ENCODE measurements at places on chromosomes 11 and 22.

DNA sequence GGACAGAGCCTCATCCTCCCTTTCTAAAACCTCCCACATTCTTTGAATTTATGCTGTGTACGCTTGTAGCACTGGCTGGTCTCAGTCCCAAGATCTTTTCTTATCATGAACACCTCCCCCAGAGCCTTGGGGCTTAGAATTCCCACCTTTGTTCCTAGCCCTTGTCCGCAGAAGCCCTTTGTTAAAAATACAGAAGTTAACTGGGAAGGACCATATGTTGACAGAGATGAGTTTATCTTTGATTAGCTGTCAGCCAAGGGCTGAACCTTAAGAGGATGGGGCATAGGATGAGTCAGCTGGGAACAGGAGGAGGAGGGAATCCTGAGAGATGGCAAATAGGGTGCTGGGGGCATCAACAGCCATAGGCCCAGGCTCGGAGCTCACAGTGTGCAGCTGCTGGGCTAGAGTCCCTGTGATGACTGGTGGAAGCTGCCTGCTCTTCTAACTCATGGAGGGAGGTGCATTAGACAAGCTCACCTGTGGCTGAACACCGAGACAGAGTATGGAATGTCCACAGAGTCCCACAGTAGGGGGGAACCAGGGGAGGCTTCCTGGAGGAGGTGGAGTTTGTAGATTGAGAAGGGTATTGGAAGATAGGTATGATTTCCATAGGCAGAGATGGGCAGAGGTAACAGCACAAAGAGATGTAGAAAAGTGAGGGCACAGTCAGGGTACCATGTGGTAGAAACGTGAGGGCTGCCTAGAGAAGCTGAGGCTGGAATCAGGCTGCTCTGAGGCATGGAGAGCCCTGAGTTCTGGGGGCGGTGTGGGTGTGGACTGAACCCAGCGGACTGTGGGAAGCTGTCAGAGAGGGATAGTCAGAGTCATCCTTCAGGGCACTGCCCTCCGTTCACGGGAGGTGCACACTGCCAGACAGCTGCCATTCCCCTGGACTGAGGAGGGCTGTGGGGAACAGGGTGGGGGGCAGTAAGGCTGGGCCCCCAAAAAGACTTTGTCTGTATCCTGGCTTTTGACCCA lies 9.9 kb downstream of the MICAL2 start:
- DNase-seq: no peak

GRCh38 chr11:126406368-126406767 lies 50.9 kb downstream of the ST3GAL4 start:
- no peak for DNase-seq

GRCh38 chr11:94330789-94331188 lies 26.4 kb downstream of the IZUMO1R start:
- DNase-seq: no peak

DNA sequence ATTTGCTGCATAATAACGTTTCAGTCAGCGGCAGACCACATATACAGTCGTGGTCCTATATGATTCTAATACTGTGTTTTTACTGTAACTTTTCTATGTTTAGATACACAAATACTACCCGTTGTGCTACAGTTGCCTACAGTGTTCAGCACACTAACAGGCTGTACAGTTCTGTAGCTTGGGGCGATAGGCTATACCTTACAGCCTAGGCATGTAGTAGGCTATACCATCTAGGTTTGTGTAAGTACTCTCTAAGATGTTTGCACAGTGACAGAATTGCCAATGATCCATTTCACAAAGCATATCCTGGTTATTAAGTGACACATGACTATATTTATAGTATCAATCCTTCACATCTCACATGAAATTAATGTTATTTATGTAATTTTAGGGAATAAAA lies 78.2 kb downstream of the YAP1 start:
- no peak for DNase-seq

DNA sequence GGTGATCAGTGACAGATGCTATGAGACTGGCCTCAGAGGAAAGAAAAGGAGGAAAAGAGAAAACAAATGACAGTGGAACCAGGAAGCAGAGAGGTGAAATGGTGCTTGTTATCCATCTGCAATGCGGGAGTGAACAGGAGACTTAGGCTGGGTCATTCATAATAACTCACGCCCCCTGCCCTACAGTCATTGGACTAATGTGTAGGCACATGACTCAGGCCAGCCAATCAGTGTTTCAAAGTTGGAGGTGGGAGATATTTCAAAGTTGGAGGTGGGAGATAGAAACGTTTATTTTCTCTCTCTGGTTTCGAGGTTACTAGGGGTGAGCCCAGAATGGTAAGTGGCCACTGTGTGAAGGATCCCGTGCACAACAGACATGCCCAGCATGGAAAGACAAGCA lies 30.3 kb downstream of the SLC22A6 start:
- no peak for DNase-seq

- DNase-seq: no peak
Measured at GRCh38 chr11:129237880-129238638, 45.9 kb upstream of the ARHGAP32 start.

GRCh38 chr11:73914284-73914683 lies 36.5 kb upstream of the DNAJB13 start:
- DNase-seq: no peak

- no peak for DNase-seq
Measured at GRCh38 chr11:132587716-132588115, 944.6 kb downstream of the OPCML start.

DNA sequence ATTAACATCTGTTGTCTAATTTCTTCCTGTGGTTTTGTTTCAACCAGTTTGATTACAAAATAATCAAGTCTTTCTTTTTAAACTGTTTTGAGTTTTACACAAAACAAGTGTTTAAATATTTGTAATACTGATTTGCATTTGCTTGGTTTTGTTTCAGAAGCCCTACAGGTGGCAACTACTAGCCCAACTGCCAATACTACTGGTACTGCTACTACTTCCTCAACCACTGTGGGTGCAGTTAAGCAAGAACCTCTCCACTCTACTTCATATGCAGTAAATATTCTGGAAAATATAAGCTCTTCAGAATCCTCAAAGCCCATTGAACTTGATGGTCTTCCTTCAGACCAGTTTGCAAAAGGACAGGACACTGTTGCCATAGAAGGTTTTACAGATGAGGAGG lies 61.1 kb downstream of the QSER1 start:
- no peak for DNase-seq

DNA sequence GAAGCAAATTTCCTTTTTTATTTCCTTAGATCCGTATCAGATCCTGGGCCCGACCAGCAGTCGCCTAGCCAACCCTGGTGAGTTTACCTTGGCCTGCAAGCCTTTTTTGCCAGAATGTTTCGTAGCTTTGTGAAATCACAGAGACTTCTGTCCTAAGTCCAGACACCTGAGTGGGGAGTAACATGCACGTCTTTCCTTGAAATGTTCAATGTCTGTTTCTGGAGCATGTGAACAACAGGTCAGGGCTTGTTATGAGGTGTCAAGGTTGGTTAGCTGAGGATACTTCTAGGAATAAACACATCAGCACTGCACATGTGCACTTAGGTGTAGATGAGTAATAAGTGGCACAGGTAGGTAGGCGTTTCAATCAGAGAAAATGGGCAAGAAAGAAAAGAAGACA lies 58.0 kb downstream of the KCNJ1 start:
- no peak for DNase-seq

DNA sequence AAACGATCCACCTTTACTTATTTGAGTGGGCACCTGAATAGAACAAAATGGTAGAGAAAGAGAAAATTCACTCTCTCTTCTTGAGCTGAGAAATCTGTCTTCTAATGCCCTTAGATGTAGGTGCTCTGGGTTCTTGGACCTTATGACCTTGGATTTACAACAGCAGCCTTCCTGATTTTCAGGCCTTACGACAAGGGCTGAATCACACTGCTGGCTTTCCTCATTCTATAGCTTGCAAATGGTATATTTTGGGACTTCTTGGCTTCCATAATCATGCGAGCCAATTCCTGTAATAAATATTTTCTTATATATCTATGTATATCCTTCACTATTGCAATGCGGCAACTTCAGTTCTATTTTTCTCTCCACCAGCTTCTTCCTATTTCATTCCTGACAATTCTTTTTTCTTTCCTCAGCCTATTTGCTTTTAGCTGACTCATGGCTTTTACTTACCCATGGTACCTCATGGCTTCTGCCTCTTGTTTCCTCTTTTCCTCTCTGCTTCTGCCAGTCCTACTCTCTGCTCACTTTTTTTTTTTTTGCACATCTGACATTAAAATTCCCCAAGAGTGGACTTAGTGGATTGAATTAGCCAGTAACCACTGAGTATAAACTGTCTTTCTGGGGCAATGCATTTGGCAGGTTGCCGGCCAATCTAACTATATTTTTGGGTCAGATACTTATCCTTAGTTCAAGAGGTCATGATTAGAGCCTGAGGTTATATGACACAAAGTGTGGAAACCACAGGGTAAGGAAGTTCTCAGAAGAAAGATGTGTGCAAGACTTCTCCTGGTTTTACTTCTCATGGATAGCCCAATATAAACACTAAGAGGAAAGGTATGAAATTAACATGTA lies 359.5 kb downstream of the TMEM135 start:
- DNase-seq: no peak

GRCh38 chr22:27022274-27022895 lies 365.0 kb downstream of the MIAT start:
- no peak for DNase-seq

GRCh38 chr11:118295815-118296454 lies 8.6 kb upstream of the CD3E start:
- no peak for DNase-seq

DNA sequence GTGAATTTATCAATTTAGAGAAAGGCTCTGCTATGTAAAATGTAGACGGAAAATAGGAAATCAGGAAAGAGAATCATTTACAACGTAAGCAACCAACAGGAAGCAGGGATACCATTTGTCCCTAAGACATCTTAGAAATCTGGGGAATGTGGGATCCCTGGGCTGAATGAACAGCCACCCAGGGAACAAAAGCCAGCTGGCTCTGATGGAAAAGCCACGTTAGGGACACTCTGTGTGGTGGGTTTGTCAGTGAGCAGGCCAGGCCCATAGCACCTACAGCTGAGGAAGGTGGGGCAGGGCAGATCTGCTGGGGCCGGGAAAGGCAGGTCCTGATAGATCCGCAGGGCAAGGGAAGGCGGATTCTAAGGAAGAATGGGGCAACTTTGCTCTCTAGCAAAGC lies 87.1 kb upstream of the CSNK2A3 start:
- no peak for DNase-seq

All from germinal center (tissue), 1 donor.